ENCODE measurements at places on chromosomes 7 and 10.

- no peak for DNase-seq
These were observed 63.0 kb downstream of the ZNF248 start for GRCh38 chr10:37794305-37794976.

DNA sequence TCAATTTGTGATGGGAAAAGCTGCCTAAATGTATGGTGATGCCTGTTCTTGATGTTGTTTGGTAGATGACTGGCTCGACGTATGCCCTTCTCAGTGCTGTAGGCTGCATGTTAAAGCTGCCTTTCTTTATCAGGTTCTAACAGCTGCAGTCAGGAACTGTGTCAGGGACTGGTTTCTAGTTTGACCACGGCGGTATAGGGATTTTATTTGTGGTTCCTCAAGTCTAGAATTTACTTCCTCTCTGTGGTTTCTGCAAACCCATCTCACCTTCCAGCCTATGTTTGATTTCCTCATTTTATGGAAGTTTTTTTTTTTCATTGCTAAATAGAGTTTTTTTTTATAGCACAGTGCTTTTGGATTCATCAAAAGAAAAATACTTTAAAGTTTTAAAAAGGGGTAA, 26.5 kb downstream of the LMTK2 start:
- peak; percentile 51 for DNase-seq

DNA sequence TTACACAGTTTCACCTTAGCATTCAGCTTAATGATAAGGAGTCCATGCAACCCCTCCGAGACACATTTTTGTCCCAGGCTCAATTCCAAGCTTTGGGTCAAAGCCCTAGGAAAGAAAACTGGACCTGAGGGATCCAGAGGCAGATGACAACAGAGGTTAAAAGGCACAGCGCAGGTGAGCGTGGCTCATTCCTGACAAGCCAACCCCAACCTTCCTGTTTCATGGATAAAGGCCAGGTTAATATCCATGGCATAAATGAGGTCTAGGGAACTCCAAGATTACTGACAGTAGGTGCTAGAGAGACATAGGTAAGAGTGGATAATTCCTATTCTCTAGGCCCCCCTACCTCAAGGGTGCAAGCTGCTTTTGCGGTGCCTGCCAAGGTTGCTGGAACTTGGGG, 86.7 kb upstream of the GPR22 start:
- no peak for DNase-seq

- no peak for DNase-seq
These were observed 1.2 kb upstream of the ZNF777 start for GRCh38 chr7:149462101-149462520.

DNA sequence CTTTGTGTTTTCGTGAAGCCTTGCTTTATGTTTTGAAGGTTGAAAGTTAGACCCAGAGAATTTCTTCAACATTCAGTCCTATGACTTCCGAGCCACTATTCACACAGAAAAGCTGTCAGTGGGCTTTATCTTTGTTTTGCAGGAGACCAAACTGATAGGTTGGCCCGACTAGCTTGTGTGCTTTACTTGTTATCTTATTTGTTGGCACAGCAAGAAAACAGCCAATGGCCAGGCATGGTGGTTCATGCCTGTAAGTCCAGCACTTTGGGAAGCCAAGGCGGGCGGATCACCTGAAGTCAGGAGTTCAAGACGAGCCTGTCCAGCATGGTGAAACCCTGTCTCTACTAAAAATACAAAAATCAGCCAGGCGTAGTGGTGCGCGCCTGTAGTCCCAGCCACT, 16.0 kb upstream of the GDI2 start:
- no peak for DNase-seq

GRCh38 chr10:85611746-85612377, 754.7 kb downstream of the GRID1 start:
- DNase-seq: no peak

DNA sequence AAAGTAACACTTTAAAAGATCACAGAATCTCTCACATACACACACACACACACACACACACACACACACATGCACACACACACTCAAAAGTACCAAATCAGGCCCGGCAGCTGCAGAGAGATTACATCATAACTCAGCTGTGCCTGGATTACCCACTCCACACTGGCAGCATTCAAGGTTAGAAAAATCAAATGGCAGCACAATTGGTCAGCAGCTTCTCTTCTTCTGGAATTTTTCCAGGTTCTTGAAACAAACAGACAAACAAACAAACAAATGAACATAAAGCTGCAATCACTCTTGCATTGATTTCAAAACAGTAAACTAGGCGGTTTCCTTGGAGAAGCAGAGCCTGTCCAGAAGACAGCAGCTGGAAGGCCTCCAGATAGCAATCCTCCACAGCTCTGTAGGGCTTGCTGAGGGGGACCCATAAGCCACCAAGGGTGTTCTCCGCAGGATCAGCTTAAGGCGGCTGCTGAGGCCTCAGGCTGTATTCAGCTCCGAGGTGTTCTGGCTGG, 24.5 kb upstream of the FAM133B start:
- no peak for DNase-seq

DNA sequence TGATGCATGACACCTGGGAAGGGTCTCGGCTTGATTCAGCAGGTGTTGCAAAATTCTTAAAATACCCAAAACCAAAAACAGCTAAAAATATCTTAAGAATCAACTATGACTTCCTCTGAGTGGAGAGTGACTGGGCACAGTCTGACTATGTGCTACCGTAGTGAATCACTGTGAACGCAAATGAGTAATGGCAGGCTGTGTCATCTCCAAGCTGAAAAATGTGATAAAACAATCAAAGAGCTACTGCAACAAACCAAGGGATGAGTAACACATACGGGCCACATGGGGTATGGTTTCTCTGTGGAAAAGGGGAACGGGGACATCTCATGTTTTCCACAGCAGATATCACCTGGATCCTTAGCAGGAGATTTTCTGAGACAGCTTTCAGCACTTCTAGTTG, 127.5 kb downstream of the ABCA13 start:
- DNase-seq: peak; percentile 28

DNA sequence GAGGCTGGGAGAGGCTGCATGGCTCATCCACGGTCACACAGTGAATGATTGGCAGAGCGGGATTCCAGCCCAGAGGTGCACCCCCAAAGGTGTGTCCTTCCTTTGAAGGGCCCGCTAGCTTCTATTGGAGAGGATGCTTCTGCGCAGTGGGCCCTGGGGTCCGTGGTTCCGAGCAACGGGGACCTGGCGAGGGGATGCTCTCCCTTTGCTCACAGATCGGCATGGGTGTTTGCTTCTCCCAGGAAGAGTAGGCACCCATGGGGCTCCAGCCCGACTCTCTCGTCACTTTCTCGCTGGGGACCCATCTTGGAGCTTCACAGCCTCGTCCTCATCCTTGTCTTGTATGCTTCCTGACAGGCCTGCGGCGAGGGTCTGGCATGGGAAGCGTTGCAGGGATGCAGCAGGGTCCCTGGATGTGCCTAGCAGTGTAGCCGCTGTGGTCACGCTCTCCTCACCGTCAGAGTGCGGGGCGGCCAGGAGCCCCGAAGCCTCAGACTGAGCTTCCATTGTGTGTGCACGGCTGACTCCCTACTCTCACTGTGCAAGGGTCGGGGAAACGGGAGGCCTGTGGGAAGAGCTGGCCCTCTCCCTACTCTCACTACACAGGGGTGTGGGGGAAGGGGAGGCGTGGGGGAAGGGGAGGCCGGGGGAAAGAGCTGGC, 538.5 kb upstream of the FOXK1 start:
- no peak for DNase-seq

- no peak for DNase-seq
These were observed 59.5 kb downstream of the CHST15 start for GRCh38 chr10:124033887-124034218.

- no peak for DNase-seq
These were observed 13.9 kb downstream of the EIF4H start for GRCh38 chr7:74187915-74188675.

DNA sequence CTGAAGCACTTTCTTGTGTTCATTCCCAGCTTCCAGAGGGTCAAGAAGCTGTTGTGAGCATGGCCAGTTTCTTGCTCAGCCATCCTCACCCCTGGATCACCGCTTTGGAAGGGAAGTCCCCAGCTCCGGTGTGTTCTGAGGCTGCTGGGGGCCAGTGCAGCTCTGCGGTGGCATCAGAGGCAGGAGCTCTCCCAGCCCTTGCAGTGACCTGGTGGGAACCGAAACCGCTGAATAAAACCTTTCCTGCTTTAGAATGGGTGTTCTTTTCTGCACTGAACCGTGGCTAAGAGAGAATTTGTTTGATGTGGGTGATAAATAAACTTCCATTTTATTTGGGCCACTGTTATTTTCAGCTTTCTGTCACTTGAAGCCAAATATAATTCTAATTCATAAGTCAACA, 450.9 kb upstream of the VSTM2A start:
- no peak for DNase-seq

- DNase-seq: no peak
These were observed 221.4 kb downstream of the BICC1 start for GRCh38 chr10:58734116-58734515.

- DNase-seq: no peak
These were observed 268.6 kb downstream of the KLF6 start for GRCh38 chr10:3516234-3516922.

GRCh38 chr7:39880556-39880955, 69.5 kb upstream of the CDK13 start:
- no peak for DNase-seq

GRCh38 chr10:102691285-102692066, 22.7 kb downstream of the ARL3 start:
- DNase-seq: no peak

All from GM13976 (cell line).